Activated T-helper 1 cell treated with anti-CD3 and anti-CD28 coated beads, Interleukin-12 subunit alpha, Interleukin-12 subunit beta, Interleukin-2, Interleukin-4 antibody, amounts not matched to agents 30 ng/mL and 10 ng/mL and 1 ng/mL, durations not matched to agents 14 hours and 24 hours and 36 hours (primary cell): ENCODE measurements at places on chromosomes 3 and 15. TPM values are rescaled to one million over a fixed set of nuclear protein-coding genes. Genes with fewer than 3 reads are reported as not detected.
A peak's percentile ranks its signal among the peaks of the same experiment; 100 is the strongest.

Gene ITIH1
- not detected in 2 replicates for total RNA-seq

Gene CHST14
- total RNA-seq = 9.7 and 10.2 TPM in 2 replicates

Gene NRROS
- 37.8 and 38.8 TPM in 2 replicates for total RNA-seq

Gene NTRK3
- 0.24 and 0.29 TPM in 2 replicates for total RNA-seq

- no peak overlapping the region for H3K27ac ChIP-seq
- H3K36me3 ChIP-seq = no peaks in the 10 kb centered on the region
- H3K4me3 ChIP-seq = no peak overlapping the region
- no peaks in the 10 kb centered on the region for H3K27me3 ChIP-seq
- no peak for DNase-seq
- peaks cover 5% of the 10 kb centered on the region for H3K4me1 ChIP-seq
Measured at GRCh38 chr3:126887686-126888085, 95.2 kb upstream of the PLXNA1 start.

DNA sequence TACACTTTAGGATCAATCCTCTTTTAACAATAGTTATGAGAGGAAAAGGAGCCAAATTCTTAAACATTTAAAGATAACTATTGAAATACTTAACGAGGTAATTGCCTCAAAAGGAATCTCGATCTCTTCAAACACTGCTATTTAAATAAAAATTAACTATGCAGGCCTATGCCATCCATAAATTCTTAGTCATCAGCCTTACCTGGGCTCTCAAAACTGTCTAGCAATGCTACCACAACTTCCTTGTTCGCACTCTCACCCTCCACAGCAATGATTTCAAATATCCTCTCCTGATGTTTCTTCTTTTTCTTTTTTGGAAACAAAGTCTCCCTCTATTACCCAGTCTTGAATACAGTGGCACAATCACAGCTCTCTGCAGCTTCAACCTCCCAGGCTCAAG, 12.3 kb downstream of the ETFA start:
- H3K36me3 ChIP-seq = peaks cover 2% of the 10 kb centered on the region
- H3K4me1 ChIP-seq = no peaks in the 10 kb centered on the region
- H3K27me3 ChIP-seq = no peaks in the 10 kb centered on the region
- no peak overlapping the region for H3K27ac ChIP-seq
- no peak overlapping the region for H3K4me3 ChIP-seq

DNA sequence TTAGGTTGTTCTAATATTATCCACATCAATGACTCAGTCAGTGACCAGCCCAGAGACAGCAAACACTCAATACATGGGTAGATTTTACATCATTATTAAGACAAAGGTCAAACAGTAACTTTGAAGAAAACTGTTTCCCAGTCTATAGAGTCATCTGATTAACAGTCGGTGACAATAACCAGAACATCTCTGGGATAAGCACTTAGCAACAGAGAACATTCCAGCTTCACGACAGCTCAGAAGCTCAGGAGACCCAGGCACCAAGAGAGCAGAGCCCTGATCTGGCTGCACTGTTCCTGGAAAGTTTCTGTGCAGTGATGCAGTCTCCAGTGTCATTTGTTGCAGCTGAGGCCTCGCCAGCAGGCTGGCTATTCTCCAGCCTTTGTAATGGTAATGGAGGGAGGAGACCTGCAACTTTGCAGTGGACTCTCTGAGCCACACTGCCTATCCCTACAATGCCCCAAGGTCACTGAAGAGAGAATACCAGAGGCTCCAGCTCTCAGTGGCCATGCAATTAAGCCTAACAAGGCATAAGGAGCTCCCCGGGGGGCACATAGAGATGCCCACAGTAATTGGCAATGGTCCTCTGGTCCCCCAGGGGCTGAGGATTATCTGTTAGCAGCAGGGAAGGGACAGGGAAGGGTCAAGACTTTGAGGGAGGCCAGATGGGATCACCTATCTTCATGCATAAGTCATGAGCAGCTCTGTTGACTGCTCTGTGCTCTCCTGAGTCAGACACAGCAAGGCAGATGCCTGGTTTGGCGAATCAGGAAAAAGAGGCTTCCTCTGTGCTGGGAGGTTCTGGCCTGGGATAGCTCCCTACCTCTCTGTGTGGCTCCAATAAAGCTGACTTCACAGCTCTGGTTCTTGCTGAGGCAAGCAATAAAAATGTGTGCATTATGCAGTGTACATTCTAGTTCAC, 163.6 kb downstream of the CTNNB1 start:
- no peaks in the 10 kb centered on the region for H3K4me1 ChIP-seq
- no peak overlapping the region for H3K27ac ChIP-seq
- no peak for DNase-seq

DNA sequence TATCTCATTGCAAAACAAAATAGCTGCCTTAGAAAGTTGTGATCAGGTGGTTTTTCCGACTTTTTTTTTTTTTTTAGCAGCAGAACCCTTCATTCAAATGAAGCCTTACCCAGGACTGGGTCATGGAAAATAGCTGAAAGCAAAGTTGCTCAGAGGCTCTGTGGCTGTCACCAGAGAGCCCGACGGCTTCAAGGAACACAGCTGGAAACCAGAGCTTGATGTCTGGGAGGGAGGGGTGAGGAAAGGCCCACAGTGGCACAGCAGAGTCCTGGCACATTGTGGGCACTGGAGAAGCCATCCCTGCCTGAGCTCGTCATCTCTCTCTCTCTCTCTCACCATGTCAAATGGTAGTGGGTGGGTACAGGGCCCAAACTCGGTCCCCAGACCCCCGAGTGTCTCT, 77.5 kb downstream of the RPN1 start:
- H3K27ac ChIP-seq = peak overlapping the region; percentile 3
- no peak for DNase-seq
- no peak overlapping the region for H3K4me3 ChIP-seq
- H3K36me3 ChIP-seq = no peaks in the 10 kb centered on the region

DNA sequence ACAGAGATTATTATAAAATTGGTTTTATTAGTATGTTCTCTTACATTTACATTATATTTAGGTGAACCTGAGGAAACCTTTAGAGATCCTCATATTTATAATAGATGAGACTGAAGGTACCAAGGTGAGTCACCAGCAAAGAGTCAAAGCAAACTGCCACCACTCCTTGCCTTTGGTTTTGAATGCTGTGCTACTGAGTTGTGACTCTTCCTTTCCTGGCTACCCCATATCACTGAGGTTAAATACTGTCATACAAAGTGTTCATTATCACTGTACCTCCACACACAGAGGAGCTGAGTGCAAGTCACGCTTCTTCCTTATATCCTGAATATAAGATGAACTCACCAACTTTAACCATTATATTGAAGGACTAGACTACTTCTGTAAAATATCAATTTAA, 168.2 kb downstream of the CBLB start:
- no peak for DNase-seq
- peak overlapping the region; percentile 61 for H3K27ac ChIP-seq
- H3K4me1 ChIP-seq = peaks cover 38% of the 10 kb centered on the region
- no peaks in the 10 kb centered on the region for H3K27me3 ChIP-seq
- no peak overlapping the region for H3K4me3 ChIP-seq
- peaks cover 62% of the 10 kb centered on the region for H3K36me3 ChIP-seq

GRCh38 chr3:146078031-146078430, 83.0 kb downstream of the PLOD2 start:
- no peaks in the 10 kb centered on the region for H3K27me3 ChIP-seq
- DNase-seq = no peak
- no peaks in the 10 kb centered on the region for H3K4me1 ChIP-seq
- no peaks in the 10 kb centered on the region for H3K36me3 ChIP-seq

DNA sequence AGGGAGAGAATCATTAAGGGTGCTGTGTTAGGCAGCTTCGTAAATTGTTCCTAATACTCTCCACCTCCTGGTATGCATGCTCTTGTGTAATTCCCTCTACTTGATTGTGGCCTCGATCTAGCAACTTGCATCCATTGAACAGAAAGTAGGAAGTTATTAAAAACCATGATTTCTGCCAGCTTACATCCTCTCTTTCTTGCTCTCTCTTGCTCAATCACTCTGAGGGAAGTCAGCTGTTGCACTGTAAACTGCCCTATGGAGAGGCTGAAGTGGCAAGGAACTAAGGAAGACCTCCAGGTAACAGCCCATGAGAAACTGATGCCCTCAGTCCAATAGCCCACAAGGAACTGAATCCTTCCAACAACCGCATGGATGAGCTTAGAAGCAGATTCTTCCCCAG, 92.6 kb downstream of the ERC2 start:
- H3K4me1 ChIP-seq = no peaks in the 10 kb centered on the region
- no peak overlapping the region for H3K4me3 ChIP-seq
- H3K27ac ChIP-seq = no peak overlapping the region
- H3K27me3 ChIP-seq = no peaks in the 10 kb centered on the region
- no peak for DNase-seq
- no peaks in the 10 kb centered on the region for H3K36me3 ChIP-seq

DNA sequence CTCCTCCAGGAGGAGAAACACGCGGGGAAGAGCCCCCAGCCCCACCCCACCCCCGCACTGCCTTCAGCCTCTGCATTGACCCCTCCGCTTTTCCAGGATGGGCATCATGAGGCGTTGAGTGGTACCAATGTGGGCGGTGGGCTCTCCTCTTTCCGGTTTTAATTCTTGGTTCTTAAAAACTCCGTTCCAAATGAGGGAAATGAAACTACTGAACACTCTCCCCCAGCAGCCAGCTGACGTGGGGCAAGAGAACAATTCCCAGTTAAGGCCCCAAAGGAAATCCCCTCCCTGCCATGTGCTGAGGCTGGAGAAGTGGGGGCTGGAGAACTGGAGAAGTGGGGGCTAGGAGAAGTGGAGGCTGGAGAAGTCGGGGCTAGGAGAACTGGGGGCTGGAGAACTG, 5.3 kb upstream of the NRROS start:
- H3K27ac ChIP-seq = peak overlapping the region; percentile 49
- DNase-seq = no peak
- peaks cover 72% of the 10 kb centered on the region for H3K4me1 ChIP-seq
- H3K36me3 ChIP-seq = peaks cover 1% of the 10 kb centered on the region
- H3K4me3 ChIP-seq = peak overlapping the region; percentile 12

DNA sequence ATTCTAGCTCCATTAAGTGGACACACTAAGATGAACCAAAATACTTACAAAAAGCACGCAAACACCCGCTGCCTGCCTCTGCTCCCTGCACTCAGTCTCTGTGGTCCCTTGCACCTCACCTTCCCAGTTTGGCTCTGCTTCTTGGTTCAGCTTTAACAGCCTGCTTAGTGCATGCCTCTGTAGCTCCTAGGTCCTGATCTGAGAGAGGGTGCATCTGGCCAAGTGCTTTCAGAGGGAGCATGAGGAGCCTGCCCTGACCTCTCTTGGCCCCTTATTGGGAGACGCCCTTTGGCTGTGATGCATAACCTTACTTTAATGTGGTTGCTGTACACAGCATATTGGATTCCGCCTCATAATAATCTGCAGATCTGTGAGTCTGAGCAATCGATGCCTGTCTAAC, 21.2 kb upstream of the ATP10A start:
- peaks cover 10% of the 10 kb centered on the region for H3K27me3 ChIP-seq
- no peaks in the 10 kb centered on the region for H3K36me3 ChIP-seq
- H3K4me3 ChIP-seq = no peak overlapping the region
- no peaks in the 10 kb centered on the region for H3K4me1 ChIP-seq
- H3K27ac ChIP-seq = no peak overlapping the region

GRCh38 chr3:105222568-105223093, 144.1 kb upstream of the ALCAM start:
- no peaks in the 10 kb centered on the region for H3K4me1 ChIP-seq
- H3K36me3 ChIP-seq = no peaks in the 10 kb centered on the region
- no peak overlapping the region for H3K4me3 ChIP-seq

DNA sequence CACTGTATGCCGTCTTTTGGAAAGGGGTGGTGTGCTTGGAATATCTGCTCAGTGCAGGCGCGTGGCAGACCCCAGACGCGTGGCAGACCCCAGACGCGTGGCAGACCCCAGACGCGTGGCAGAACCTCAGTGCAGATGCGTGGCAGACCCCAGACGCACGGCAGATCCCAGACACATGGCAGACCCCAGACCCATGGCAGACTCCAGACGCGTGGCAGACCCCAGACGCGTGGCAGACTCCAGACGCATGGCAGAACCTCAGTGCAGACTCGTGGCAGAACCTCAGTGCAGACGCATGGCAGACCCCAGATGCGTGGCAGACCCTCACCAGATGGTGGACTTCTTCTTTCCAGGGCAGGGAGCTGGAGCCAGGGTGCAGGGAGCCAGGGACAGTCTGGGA, 637 bp upstream of the MUC4 start:
- no peaks in the 10 kb centered on the region for H3K36me3 ChIP-seq
- no peak overlapping the region for H3K27ac ChIP-seq
- H3K27me3 ChIP-seq = no peaks in the 10 kb centered on the region
- no peak overlapping the region for H3K4me3 ChIP-seq

GRCh38 chr3:107235928-107236315, 141.3 kb upstream of the CCDC54 start:
- H3K4me1 ChIP-seq = peaks cover 11% of the 10 kb centered on the region
- peak; percentile 44 for DNase-seq
- H3K27ac ChIP-seq = no peak overlapping the region
- peaks cover 19% of the 10 kb centered on the region for H3K27me3 ChIP-seq
- H3K4me3 ChIP-seq = peak overlapping the region; percentile 48
